ENCODE measurements at places on chromosomes 16 and 17.
A peak's percentile ranks its signal among the peaks of the same experiment; 100 is the strongest.

DNA sequence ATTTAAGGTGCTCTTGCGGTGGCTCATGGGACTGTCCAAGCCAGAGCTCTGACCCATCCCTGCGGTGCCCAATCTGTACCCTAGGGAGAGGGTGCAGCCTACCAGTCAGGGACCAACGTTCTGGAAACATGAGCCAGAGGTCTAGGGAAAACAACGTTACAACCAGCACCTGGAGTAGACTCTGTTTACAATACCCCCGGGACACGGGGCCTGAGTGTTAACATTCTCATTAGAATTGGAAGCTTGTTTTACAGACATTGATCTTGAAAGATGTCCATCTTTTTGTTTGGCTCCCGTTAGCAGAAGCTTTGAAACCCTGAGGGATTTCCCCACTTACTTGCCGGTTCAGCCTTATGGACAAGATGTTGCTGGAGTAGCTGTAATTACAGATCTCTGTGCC, 6.9 kb downstream of the WIPI1 start:
- DNase-seq = no peak

- no peak for DNase-seq
Observed at GRCh38 chr16:3498988-3499387, 1.8 kb upstream of the CLUAP1 start.

DNA sequence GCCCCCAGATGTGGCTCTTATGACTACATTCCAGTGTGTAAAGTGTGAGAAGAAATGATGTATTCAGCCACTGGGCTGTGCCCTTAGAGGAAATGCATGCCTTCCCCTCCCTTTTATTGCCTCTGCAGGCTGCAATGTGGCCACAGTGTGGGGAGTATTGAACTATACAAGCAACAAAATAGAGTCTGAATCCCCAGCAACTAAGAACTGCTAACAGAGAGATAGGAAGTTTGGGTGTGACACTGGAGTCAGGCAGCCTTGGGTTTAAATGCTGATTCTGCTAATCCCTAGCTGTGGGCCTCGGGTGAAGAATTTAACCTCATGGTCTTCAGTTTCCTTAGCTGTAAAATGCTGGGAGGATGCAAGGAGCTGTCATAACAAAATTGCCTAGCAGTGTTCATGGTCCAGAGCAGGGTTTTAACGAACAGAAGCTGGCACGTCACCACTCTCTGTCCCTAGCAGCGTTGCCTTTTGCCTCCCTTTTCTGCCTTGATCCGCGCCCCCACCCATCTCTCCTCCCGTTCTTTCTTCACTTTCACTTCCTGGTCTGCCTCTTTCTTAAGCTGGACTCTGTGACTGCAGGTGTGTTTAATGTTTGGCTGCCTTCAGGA, 50.3 kb downstream of the KPNA2 start:
- DNase-seq = no peak

DNA sequence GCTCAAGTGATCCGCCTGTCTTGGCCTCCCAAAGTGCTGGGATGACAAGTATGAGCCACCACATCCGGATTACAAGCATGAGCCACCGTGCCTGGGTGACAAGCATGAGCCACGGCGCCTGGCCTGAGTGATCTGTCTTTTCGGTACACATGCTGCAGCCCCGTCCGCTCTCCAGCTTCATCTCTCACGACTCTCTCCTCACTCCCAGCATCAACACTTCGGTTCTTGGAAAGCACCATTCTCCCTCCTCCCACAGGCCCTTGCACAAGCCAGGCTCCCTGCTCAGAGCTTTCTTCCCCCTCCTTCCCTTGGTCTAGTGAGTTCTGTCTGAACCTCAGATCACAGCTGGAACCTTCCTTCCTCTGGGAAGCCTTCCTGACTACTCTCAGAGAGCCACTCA, 6.5 kb upstream of the NCBP3 start:
- DNase-seq = peak; percentile 45

DNA sequence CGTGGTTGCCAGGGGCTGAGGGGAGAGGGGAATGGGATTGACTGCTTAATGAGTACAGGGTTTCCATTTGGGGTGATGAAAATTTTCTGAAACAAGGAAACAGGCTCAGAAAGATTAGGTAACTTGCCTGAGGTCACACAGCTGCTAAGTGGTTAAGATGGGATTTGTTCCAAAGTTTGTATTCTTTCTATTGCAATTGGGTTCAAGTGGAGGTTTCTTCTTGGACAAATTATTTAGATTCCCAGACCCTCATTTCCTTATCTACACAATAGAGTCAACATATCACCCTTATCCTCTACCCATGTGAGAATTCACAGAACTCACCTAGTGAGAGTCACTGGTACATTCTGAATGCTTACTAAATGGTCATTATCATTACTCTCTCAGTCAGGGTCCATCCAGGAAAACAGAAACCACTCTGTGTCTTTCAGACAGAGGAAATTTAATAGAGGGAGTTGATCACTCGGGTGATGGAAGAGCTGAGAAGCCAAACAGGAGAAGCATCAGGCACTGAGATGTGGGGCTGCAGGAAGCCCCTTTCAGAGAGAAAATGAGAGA, 22.6 kb downstream of the CACNG4 start:
- no peak for DNase-seq

- no peak for DNase-seq
Observed at GRCh38 chr16:85681255-85681654, 7.5 kb downstream of the GINS2 start.

DNA sequence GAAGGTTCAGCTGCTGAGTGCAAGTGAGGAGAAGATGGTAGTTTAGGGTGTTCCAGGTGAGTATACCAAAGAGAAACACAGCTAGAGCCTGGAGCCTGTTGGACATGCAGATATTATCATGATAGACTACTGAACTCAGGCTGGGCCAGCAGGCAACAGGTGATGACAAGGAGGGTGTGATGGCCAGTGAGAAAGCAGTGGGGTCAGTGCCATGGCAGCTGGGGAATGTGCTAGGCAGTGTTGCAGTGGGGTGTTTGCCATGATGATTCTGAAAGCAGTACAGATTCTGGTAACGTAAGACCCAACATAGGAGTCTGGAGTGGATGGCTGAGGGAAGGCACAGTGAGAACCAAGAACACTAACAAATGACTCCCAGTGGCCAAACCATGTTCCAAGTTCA, 57.4 kb downstream of the SHISA6 start:
- DNase-seq = no peak

DNA sequence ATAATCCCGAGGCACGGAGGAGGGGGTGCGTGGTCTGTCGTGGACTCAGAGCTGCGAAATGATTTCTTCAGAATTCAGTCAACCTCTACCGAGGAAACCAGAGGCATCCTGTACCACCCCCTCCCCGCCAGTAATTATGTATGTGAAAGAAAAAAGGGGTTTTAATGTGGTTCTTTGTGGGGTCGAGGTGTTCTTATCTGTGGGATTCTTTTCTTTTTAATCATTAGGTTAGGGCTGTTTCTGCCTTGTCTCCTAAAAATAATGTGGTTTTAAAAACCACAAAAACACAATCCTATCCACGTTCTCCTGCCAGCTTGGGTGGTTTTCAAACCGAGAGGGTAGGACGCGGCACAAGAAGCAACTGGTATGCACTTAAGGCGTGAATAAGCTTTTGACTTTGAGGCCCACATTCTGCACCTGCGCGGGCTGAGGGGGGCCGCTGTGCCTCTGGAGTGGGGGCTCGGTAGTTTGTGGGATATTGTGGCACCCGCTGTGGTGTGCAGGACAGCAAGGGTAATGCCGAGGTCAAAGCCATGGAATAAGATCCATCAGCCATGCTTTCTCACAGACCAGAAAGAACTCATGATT, 1.0 kb downstream of the SLC47A1 start:
- no peak for DNase-seq

GRCh38 chr17:7191571-7192270, 12.6 kb upstream of the ASGR1 start:
- DNase-seq = no peak

GRCh38 chr17:13460261-13461000, 141.3 kb downstream of the HS3ST3A1 start:
- DNase-seq = peak; percentile 61

DNA sequence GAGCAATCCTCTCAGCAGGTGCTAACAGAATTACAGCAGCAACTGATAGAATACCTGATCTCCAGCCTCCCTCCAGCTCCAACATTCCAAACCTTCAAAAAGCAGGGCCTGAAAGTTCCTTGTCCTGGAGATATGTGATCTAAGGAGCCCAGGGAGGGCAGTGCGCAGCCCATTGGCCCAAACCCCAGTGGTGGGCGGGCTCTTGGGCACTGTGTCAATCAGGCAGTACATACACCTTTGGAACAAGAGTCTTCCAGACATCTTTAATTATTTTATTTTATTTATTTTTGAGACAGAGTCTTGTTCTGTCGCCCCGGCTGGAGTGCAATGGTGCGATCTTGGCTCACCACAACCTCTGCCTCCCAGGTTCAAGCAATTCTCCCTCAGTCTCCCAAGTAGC, 24.2 kb downstream of the SLC12A3 start:
- no peak for DNase-seq

DNA sequence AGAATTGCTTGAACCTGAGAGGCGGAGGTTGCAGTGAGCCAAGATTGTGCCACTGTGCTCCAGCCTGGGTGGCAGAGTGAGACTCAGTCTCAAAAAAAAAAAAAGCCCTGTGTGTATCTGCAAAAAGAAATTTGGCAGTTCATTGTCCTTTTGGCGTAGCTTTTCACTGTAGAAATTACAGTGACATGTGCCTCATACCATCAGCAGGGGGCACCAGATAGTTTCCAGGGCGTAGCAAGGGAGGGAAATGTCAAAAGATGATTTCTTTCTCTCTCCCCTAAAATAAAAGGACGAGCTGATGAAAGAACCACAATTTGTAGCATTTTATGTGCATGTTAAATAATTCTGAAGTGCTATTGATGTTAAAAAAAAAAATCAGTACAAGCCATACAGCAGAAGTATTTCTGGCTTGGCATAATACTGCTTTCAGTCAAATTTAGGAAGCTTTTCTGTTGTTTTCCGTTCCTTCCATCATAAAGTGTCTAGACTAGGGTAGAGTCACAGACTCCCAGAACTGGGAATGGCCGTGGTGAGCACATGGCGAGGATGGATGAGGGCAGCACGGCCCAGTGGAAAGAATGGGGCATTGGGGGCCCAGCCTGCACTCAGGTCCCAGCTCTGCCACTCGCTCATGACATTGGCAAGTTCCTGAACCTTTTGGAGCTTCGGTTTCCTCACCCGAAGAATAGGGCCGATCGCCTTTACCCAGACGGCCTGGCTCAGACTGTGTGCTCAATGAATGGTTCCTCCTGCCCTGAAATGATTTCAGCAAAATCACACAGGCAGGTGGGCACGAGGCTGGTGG, 59.8 kb upstream of the RPH3AL start:
- peak; percentile 80 for DNase-seq

- no peak for DNase-seq
Observed at GRCh38 chr17:73729101-73729500, 84.9 kb upstream of the SDK2 start.

GRCh38 chr16:8519179-8519578, 71.1 kb downstream of the TMEM114 start:
- DNase-seq = no peak

- no peak for DNase-seq
Observed at GRCh38 chr16:83923581-83924365, 24.9 kb downstream of the MLYCD start.

- no peak for DNase-seq
Observed at GRCh38 chr16:88118376-88118775, 167.1 kb downstream of the BANP start.

DNA sequence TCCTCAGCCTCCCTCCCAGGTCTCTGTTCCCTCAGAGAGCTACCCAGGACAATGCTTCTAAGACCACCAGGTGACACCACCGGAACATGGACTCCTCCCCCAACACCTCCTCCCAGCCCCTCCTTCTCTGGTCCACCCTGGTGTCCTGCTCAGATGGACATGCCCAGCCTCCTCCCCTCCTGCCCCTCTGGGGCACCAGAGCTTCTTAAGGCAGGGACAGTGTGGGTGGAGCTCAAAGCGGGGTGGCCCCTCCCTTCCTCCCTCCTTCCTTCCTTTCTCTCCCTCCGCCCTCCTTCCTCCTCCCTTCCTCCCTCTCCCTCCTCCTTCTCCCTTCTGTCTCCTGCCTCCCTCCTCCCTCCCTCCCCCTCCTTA, 22.7 kb downstream of the TRPV3 start:
- DNase-seq = no peak

- no peak for DNase-seq
Observed at GRCh38 chr16:11950388-11950787, 8.5 kb upstream of the NPIPB2 start.

GRCh38 chr16:8489580-8489979, 100.7 kb downstream of the TMEM114 start:
- DNase-seq = no peak

DNA sequence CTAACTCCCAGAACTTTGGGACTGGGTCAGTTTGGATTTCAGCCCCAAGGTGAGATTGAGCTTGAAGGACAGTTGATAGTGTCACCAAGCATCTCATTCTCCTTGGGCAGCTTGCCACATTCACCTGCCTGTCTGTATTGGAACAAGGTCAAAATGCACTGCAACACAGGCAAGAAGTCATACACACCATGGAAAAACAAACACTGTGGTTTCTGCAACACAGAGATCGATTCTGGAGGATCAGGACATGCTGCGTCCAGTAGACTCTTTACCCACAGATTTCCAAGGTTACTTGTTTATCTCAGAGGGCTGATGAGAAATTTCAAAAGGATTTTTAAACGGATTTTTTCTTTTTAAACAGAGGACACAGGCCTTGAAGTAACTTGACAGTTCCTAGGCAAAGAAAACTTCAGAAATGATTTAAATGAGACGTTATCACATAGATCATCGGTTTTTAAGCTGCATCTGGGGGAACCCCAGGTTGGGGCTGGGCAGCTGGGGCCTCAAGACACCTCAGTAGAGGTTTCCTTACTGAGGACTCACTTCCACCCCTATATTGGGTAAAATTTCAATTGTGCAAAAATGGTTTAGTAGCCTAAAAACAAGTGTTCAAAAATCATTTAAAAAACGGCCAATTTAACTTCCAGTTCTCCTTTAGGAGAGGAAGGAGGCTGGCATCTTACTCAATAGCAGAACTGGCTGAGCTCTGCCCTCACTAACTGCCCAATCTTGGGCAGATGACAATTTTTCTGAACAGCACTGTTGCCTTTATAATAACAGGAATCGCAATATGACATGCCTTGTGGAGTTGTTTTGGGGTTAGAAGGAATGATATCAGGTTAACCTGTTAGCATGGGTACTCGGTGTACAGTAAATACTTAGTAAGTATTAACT, 299.3 kb downstream of the XYLT1 start:
- DNase-seq = no peak

GRCh38 chr17:14310605-14311004, 9.7 kb downstream of the HS3ST3B1 start:
- no peak for DNase-seq
